ENCODE measurements at places on chromosomes 12 and 14.

DNA sequence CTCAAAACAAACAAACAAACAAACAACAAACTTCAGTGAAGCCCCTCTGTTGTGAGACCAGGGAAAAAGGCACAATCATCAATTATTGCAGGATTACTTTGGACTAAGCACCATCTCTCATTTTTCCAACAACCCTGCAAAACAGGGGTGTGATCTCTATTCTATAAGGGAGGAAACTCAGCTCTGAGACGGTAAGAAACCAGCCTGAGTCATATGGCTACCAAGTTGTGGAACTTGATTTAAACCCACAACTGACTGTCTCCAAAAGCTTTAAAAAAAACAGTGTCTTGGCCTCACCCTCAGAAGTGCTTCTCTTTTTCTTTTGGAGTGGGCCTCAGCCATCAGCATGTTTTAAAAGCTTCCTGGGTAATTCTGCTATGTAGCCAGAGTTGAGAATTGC, 49.8 kb downstream of the RIN3 start:
- DNase-seq, result no peak

- peak; percentile 79 for DNase-seq
These were observed 429.1 kb downstream of the RAD51B start for GRCh38 chr14:68248481-68249255.

- DNase-seq, result no peak
These were observed 32.8 kb upstream of the NEDD1 start for GRCh38 chr12:96874211-96874610.

- DNase-seq, result no peak
These were observed 110.2 kb downstream of the BTG1 start for GRCh38 chr12:92035477-92035876.

DNA sequence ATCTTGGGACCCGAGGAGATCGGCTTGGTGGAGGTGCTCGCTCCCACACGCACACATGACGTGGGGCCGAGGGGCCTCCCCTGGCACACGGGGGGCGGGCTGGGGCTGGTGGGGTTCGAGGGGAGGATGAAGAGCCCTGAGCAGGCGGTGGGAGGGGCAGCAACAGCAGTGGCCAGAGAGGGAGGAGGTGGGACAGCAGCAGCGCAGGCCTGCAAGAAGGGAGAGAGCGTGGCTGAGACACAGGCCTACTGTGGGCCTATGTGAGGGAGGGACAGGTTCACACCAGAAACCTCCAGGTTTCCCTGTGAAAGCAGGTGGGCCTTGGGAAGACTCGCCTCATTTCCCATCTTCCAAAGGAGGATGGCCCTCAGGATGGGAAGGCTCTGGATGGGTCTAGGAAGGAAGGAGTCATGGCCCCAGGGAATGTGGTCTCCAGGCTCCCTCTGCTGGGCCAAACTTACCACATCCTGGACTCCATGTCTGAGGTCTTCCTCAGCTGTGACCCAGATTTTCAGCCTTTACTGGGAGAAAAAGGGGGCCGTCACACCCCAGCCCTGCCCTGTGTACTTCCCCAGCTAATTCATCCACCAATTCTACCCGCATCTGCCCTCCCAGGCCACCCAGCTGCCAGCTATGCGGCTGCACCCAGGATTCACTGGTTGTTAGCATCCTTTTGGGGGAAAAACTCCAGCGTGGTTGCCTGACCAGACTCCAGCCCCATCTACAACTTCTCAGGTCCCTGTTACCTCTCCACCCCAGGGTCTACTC, 2.8 kb downstream of the PIANP start:
- DNase-seq, result no peak

- DNase-seq, result no peak
These were observed 123.7 kb downstream of the SLC25A21 start for GRCh38 chr14:37048666-37049071.

All from NCI-H1105 treated with DMSO at 0.1 percent for 48 hours (cell line).